ENCODE measurements at places on chromosomes 1 and 21.

- DNase-seq, result no peak
- H3K27me3 ChIP-seq, result no peaks in the 10 kb centered on the region
- H3K4me3 ChIP-seq, result no peak overlapping the region
- H3K36me3 ChIP-seq, result no peaks in the 10 kb centered on the region
Observed at GRCh38 chr1:9369964-9370788, 77.5 kb downstream of the SPSB1 start.

DNA sequence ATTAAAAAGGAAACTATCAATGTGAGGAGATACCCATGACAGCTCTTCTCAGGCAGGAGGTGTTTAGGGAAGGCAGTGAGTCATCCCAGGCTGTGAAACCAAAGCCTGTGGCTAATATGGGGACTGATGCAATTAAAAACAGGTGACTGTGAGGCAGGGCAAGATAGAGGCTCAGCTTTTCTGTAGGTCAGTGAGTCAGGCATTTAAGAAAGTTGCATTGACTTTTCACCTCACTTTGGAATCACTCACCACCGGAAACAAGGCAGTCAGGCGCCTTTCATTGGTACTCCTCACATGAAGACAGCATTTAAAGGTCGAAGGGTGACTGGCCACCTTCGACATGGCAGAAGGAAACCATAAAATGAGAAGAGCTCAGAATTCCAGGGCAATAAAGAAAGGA is 54.5 kb downstream of the PAPPA2 start:
- no peaks in the 10 kb centered on the region for H3K36me3 ChIP-seq
- no peaks in the 10 kb centered on the region for H3K27me3 ChIP-seq
- H3K27ac ChIP-seq, result no peak overlapping the region
- H3K4me1 ChIP-seq, result no peaks in the 10 kb centered on the region

GRCh38 chr1:110673197-110673701 is 1.5 kb downstream of the KCNA3 start:
- peak overlapping the region; percentile 10 for H3K27ac ChIP-seq
- H3K4me3 ChIP-seq, result peak overlapping the region; percentile 58
- no peak for DNase-seq
- H3K36me3 ChIP-seq, result no peaks in the 10 kb centered on the region
- H3K27me3 ChIP-seq, result peaks cover 6% of the 10 kb centered on the region

GRCh38 chr21:15421947-15422346 is 307.8 kb upstream of the USP25 start:
- H3K4me1 ChIP-seq, result peaks cover 6% of the 10 kb centered on the region
- H3K27ac ChIP-seq, result no peak overlapping the region
- no peaks in the 10 kb centered on the region for H3K36me3 ChIP-seq
- no peaks in the 10 kb centered on the region for H3K27me3 ChIP-seq

DNA sequence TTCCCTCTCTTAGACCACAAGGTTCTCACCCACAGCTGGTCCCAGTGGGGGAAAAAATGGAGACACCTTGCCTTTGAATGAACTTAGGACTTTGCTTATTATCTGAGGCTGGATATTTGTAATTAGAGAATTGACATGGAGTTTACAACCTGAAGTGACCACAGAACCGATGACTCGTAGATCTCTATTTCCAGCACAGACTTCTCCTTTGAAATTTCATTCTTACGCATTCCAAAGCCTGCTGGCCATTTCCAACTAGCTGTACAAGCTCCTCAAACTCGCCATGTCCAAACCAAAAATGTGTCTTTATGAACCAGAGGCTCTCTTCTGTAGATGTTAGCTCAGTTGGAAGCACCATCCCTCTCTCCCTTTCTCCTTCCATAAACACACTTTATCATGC is 12.0 kb downstream of the RAB7B start:
- no peak for DNase-seq
- no peaks in the 10 kb centered on the region for H3K4me1 ChIP-seq
- H3K27me3 ChIP-seq, result no peaks in the 10 kb centered on the region

- no peak overlapping the region for H3K27ac ChIP-seq
- no peaks in the 10 kb centered on the region for H3K27me3 ChIP-seq
- H3K4me3 ChIP-seq, result no peak overlapping the region
- H3K36me3 ChIP-seq, result no peaks in the 10 kb centered on the region
- H3K4me1 ChIP-seq, result no peaks in the 10 kb centered on the region
Observed at GRCh38 chr1:38296047-38296446, 249.5 kb upstream of the POU3F1 start.
